Pancreas (tissue), 10 donors: ENCODE measurements at places on chromosomes 6 and 20. TPM values are rescaled to one million over a fixed set of nuclear protein-coding genes. Genes with fewer than 3 reads are reported as not detected.

- no peak for DNase-seq
Observed at GRCh38 chr6:116254297-116255056, 602 bp upstream of the TSPYL4 start.

Gene CDSN
- not detected for total RNA-seq

- no peak for DNase-seq
Observed at GRCh38 chr6:14092838-14093789, 24.5 kb upstream of the CD83 start.

Gene TENT5A
- total RNA-seq, result 7.1 TPM

- no peak for DNase-seq
Observed at GRCh38 chr6:135493218-135493961, 4.2 kb downstream of the AHI1 start.

DNA sequence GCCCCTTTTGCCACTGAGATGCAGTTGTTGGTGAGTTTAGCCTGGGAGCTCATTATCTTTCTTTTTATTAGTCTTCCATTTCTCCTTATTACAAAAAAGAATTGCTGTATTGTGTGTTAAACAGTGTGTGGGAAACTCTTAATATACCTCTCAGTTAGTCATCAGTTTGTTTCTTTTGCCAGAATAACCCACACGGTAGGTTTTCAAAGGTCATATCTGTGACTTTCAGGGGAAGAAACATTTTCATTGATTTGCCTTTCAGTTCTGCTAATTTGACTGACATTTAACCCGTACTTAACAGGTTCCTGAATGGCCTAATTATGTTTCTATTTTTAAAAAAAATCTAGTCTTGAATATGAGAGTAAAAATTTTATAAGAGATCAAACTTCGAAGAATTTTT lies 145.3 kb downstream of the KHDC1L start:
- no peak for DNase-seq

DNA sequence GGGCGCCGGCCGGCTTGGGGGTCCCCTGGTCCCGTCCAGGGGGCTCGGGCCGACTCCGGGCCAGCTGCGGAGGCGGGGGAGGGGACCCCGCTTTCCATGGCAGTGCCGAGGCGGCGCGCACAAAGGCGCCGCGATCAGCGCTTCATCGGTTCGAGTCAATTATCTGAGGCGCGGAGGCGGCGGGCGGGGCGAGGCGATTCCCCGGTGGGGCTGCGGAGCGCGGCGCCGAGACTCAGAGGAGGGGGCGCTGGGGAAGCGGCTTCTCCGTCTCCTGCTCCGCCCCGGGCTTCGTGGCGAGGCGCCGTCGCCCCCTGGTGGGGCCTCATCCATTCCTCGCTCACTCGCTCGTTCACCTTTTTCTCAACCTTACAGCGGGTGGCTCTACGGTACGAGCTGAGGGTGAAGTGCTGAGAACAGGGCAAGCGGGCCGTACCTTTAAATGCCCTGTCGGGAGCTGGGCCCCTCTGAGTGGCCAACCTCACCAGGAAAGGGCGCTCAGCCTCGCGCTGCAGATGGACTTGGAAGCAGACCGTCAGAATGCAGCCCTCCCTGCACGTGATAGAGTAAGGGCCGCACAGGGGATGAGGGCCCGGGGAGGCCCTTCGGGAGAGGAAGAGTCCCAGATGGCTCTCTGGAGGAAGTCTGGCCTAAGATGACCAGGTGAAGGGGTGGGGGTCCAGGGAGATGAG lies 39.9 kb downstream of the SLC52A3 start:
- DNase-seq, result peak; percentile 30

GRCh38 chr6:30955367-30956042 lies 14.7 kb downstream of the MUCL3 start:
- DNase-seq, result peak; percentile 68

Gene PERP
- total RNA-seq, result 13.7 TPM

Gene PAX1
- total RNA-seq, result not detected

DNA sequence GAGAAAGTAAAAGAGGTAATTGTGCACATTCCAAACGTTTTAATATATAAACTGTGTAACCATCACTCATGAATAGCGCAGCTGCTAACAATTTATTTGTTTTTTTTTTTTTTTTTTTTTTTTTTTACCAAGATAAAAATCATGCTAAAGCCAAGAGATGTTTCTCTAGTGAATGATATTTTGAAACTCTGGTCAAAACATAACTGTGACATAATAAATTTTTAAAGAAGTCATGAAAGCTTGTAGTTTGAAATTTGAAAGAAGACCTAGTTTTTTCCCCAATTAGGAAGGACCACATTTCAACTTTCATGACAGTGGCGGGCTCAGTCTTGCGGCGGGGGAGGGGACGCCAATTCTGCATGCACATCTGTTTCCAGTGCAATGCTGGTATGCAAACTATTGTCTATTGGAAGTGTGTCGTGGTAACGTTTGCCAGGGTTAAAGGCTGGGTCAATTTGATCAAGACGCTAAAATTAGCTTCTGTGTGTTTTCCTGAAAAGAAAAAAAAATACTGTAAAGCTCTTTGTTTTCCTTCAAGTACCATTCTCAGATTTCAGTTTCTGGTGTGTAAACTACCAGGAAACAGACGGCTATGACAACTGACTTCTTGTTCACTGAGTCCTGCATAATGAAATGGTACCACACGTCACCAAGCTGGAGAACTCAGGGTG lies 211.9 kb downstream of the FOXC1 start:
- no peak for DNase-seq

DNA sequence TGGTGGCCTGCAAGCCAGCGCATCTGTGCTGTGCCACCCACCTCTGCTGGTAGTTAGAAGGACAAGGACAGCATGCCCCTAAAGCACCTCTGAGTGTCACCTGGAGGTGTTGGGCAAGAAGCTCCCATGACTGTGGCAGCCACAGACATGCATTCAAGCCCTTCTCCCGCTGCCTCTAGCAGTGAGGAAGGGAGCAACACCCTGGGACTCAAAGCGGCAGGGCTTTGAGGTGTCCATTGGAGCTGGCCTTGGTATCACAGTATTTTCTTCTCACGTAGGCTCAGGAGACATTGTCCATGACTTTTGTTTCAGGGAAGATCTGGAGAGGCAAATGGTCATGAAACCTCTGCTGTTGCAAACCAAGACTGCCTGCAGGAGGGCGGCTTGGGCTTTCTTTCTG lies 140.8 kb upstream of the RIN2 start:
- DNase-seq, result no peak

- DNase-seq, result no peak
Observed at GRCh38 chr6:108492131-108492766, 68.5 kb upstream of the FOXO3 start.
